Astrocyte of the hippocampus (primary cell): ENCODE measurements at places on chromosomes 2 and 18.
A peak's percentile ranks its signal among the peaks of the same experiment; 100 is the strongest.

DNA sequence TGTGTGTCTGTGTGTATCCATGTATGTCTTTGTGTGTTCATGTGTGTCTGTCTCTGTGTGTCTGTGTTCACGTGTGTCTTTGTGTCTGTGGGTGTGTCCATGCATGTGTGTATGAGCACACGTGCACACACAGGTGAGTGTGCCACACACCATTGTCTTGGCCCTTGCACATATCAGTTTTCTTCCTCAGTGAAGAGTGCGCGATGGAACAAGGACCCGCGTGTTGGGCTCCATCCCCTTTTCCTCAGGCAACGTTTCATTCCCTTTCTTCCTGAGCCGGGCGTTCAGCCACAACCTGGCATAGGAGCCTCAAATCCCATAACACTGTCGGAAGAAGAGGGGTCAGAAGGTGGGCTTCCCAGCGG, 74.3 kb downstream of the PTGR3 start:
- DNase-seq = no peak

DNA sequence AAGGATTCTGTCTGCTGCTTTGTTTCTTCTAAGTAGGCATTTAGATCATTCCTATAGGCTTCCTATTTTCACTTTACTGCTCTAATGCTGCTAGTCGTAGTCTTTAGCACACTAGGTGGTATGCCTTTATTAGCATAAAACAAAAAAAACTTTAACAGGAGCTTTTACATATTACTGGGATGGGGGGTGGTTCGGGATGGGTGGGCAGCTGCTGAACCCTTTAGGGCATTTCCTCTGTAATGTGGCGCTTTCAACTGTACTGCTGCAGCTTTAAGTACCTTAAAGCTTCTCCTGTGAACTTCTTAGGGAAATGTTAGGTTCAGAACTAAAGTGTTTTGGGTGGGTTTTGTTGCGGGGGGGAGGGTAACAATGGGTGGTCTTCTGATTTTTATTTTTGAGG, 41.3 kb downstream of the ACTR2 start:
- no peak for DNase-seq

GRCh38 chr2:235934059-235934773, 234.0 kb downstream of the GBX2 start:
- DNase-seq = no peak

DNA sequence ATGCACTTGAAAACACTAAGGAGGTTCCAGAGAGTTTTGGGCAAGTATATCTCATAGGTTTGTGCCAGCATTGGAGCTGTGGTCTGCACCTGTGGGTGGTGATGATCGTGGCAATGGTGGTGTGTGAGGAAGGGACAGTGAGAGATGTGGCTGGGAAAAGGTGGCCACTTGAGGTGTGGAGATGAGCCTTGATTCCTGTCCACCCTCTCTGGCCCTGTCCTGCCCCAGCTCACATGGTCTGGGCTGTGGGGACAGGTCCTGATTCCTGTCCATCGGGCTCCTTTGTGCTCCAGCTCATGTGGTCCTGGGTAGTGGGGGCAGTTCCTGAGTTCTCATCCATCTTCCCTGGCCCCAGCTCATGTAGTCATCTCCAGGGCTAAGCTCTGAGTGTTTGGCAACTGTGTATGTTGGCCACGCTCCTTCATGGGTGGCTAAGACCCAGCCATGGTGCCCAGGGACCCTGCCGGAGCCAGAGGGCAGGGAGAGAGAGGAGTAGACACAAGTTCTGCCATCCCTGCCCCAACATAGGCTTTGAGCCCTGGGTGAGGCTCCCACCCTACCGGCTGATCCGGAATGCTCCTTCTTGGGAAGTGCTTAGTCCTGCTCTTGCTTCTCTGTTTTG, 294.4 kb upstream of the HDAC4 start:
- DNase-seq = no peak

DNA sequence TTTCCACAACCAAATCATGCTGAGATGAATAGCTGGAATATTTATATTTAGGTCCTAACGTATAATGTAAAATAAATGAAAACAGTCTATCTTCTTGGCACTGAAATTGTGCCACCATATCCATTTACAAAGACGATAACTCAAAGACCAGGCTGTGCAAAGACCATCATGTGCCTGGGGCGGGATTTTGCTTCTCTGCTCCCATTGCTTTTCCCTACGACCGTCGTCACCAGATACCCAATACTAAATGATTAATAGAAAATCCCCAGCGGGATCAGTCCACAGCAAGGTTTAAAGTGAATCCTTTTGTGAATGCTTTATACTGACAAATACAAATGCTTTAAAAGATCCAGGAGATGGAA, 194.3 kb upstream of the ARL4C start:
- DNase-seq = no peak

DNA sequence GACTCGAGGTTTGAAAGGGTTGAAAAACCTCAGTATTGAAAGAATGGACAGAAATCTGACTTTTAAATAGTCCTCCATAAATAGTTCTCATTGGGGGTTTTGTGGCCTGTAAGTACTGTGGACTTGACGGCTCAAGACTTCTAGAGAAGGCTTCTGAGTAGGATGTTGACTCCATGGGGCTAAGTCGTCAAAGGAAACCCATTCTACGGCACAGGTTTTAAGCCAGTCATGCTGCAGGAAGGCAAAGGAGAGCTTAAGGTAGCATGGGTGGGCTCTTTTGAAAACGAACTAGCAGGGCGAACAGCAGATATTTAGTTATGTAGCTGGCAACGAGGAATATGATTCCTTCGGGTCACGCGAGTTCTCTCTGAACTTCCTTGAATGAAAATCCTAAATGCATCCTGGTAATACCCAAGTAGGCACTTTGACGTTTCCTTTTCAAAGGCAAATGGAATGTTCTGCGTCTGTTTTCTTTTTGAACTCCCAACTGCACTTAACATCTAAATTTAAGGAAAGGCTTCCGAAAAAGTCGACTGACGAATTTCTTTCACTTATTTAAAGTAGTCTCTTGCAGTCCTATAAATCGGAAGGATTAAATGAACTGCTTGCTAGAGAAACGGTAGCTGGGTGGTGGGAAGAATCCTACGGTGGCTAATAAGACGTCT, 1.1 kb upstream of the NEDD4L start:
- peak; percentile 13 for DNase-seq

DNA sequence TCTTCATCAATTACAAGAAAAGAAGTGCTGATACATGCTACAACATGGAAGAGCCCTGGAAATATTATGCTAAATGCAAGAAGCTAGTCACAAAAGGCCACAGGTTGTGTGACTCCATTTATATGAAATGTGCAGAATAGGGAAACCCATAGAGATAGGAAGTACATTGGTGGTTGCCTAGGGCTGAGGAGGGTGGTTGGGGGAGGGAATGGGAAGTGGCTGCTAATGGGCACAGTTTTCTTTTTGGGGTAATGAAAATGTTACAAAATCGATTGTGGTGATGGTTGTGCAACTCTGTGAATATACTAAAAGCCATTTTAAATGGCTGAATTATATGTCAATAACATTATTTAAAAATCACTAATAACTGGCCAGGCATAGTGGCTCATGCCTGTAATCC, 24.3 kb upstream of the RESP18 start:
- DNase-seq = no peak

- DNase-seq = no peak
Measured at GRCh38 chr2:100776445-100776844, 43.5 kb upstream of the NPAS2 start.

GRCh38 chr2:239663364-239663924, 262.6 kb upstream of the HDAC4 start:
- no peak for DNase-seq

DNA sequence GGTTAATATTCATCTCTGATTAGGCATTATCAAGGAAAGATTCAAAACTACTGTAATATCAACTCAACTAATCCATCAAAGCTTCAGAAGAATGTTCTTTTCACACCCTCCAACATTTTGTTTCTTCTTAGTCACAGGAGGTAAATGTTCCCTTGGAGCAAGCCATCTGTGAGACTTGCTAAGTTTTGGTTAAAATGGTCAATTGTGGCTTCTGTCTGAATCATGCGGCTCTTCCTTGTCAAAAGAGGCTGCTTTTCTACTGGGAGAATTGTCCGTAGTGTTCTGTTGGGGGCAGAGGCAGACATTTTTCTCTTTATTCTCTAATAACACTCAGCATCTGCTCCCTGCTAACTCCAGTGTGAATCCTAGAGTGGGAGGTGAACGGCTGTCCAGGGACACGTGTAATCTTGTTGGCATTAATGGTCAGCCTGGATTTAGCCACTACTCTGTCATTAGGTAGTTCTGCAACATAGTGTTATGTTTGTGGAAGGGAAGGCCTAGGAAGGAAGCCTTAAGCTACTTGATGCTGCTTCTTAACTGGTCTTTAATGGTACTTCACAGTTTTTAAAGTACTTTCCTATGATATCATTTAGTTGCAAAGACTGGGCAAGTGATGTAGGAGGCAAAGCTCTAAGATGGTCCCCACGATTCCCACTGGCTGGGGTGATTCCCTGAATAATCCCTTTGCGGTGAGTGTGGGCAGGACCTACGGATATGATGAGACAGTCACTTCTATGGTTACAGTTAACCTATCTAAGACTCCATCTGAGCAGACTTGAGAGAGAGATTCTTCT, 22.6 kb upstream of the FAP start:
- DNase-seq = no peak

DNA sequence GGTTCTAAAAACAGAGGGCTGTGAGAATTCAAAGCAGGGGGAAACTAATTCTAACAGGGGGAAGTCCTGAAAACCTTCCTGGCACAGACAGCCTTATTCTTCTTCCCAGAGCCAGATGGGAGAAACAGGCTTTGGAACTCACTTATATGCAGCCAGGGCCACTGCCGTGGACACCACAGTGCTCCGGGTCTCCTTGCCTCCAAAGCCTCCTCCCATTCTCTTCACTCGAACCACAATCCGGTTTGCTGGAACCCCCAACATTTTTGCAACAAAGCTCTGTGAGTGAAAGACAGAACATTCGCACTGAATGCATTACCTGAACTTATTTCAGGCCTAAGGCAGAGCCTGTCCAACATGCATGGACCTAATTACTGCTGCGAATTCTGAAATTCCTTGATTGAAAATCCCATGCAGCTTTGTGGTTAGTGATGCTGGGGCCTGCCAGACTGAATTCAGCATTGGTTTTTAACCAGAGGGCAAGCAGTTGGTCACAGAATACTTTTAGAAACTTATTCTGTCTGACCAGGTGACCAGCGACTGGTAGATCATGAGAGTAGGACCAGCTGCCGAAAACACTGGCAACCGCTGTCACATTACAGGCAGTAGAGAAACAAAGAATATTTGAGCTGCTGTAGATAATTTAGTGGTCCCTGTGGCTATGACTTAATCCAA, 48.6 kb downstream of the XDH start:
- DNase-seq = peak; percentile 12

DNA sequence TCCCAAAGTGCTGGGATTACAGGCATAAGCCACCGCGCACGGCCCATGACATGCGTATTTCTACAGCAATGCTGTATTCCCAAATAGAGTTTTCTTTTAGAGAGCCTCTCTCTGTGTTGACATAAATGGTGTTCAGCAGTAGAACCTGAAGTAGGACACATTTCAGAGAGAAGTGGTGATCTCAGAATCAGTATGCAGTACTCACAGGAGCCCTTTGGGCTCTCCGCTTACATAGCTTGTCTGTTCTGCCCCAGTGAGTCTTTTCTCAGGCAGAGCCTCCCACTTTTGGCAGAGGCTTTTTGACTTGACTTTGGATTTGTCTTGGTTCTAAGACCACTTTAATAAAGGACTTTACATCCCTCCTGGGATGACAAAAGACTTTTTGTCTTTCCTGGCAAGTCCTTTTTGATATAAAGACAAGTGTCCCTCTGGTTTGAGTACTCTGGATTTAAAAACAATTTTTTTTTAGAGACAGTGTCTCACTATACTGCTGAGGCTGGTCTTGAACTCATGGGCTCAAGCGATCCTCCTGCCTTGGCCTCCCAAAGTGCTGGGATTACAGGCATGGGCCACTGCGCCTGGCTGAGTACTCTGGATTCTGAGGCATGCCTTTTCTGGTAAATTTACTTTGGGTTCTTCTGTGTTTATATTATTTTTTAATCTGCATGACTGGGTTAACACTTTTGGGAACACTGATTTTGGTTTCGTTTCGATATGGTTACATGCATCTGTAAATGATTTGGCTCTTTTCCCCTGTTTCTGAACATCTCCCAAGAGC, 113.3 kb downstream of the SMAD2 start:
- peak; percentile 24 for DNase-seq

GRCh38 chr2:106997204-106997603, 111.2 kb upstream of the ST6GAL2 start:
- DNase-seq = no peak

DNA sequence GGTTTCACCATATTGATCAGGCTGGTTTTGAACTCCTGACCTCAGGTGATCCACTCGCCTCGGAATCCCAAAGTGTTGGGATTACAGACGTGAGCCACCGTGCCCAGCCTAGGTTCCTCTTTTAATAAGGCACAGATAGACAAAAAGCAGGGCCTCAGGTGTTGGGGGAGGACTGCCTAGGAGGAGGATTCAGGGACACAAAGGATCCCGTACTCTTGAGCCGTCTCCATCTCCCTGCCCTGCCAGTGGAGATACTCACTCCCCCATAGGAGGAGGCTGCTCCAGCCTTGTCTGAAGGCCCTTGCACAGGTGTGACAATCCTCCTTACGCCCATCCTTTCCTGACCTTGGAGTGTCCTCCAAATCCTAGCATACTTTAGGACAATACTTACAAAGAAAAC, 32.0 kb upstream of the TFCP2L1 start:
- no peak for DNase-seq
